ENCODE measurements at places on chromosomes 2 and 18.

GRCh38 chr2:212811036-212811805 is 272.6 kb upstream of the ERBB4 start:
- DNase-seq: no peak

DNA sequence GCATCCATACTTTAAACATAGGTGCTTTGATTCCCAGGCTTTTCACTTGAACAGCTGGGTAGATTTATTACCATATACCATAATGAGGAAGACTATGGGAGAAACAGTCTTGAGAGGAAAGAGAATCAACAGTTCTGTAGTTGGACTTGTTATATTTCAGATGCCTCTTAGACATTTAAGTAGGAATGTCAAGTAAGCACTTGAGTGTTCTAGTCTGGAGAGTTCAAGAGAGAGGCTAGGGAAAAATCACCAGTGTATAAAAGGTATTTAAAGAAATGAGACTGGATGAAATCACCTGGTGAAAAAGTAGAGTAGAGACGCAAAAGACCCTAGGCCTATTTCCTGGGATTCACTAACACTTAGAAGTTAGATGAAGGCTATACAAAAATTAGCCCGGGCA is 13.5 kb upstream of the CCNT2 start:
- no peak for DNase-seq

DNA sequence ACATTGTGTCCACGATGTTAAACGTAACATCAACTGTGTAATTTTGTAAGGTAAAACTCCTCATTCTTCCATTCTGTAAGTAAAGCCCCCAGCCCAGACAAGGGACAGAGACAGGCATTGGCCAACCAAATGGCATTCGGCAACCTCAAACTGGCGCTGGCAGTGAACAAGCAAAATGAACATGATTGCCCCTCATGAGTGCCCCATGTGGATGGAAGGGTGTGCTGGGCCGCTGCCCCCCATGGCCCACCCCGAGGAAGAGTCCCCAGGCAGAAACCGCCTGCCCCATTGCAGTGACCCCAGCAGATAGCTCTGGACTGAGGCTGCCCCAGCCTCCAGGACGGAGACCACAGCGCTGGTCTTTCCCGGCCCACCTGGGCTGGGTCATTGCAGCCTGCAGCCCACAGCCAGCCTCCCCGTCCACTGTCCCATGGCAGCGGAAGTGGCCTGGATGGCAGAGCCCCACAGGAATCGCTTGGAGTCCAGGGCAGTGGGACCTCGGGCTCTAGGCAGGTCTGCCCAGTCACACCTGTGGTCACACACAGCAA is 220.2 kb downstream of the HDAC4 start:
- DNase-seq: no peak

DNA sequence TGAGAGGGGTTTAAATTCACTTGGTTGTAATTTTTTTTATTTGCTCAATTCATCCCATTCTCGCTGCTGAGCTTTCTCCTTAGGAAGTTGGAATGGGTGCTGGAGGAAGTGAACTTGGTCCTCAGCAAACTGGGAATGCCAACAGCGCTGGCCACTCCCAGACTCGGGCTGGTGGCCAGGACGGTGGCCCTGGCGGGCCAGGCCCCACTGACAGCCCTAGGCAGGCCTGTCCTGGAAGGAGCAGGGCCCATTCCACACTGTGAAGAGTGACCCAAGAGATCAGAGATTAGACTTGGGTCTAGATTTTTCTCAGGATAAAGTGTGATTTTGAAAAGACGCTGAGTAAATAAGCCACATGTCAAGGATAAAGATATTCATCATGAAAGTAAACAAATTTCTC is 132.7 kb downstream of the HDAC4 start:
- DNase-seq: no peak

GRCh38 chr18:76274468-76275289 is 220.4 kb downstream of the ZNF516 start:
- DNase-seq: no peak

DNA sequence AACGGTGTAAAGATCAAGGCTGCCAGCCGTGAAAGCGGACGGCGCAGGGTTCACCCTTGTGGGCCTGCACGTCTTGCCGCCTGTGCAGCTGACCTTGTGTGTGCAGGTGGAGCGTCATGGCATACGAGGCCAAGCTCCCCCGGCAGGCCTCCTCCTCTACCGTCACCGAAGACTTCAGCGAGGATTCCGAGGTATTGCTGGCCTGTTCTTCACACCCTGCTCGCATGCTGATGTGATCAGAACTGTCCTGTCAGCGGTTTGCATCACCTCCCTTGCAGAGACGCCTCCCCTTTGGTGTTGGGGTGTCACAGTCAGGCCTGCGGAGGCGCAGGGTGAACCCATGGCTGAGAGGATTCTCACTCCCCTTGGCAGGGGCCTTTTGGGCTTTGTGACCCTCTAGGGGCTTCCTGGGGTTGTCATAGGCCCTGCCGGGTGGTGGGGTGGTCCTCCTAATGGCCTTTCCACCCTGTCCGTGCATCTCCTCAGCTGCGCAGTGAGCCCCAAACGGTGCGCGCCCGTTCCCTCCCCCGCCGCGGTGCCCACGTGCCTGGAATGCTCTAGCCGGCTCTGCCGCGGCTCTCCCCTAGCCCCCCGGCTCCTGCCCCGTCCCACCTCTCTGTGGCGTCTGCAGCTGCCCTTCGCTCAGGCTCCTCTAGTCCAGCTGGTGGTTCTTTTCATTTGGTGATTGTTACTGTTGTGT is 92.5 kb downstream of the DGKD start:
- DNase-seq: no peak

DNA sequence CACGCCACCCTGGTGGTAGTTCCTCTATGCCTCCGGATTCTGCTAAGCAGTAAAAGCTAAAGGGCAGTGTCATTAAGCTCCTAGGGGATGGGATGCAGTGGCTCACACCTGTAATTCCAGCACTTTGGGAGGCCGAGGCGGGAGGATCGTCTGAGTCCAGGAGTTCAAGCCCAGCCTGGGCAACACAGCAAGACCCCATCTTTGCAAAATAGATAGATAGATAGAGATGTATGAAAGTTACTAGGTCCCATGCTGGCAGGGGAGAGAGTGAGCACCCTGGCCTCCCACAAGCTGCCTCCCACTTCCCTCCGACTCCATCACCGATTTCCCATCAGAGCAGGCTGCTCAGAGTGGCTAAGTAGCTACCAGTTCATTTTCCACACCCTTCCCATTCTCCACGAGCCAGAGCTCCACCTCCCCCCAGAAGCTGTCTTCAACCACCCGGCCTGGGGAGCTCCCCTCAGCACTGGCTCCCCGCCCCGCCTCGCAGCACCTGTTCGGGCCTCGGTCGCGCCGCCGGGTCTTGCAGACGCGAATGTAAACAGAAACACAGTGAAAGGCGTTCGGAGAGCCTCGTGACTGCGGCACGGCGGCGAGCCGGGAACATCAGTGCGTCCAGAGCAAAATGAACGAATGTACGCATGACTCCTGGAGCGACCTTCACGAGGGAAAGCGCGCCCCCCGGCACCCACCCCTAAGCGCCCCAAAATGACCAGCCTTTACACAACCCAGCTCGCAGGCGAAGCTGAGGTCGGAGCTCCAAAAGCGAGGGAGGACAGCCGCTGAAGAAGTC is 598 bp upstream of the CEP68 start:
- no peak for DNase-seq

- DNase-seq: no peak
Measured at GRCh38 chr2:160214461-160215445, 14.7 kb upstream of the ITGB6 start.

DNA sequence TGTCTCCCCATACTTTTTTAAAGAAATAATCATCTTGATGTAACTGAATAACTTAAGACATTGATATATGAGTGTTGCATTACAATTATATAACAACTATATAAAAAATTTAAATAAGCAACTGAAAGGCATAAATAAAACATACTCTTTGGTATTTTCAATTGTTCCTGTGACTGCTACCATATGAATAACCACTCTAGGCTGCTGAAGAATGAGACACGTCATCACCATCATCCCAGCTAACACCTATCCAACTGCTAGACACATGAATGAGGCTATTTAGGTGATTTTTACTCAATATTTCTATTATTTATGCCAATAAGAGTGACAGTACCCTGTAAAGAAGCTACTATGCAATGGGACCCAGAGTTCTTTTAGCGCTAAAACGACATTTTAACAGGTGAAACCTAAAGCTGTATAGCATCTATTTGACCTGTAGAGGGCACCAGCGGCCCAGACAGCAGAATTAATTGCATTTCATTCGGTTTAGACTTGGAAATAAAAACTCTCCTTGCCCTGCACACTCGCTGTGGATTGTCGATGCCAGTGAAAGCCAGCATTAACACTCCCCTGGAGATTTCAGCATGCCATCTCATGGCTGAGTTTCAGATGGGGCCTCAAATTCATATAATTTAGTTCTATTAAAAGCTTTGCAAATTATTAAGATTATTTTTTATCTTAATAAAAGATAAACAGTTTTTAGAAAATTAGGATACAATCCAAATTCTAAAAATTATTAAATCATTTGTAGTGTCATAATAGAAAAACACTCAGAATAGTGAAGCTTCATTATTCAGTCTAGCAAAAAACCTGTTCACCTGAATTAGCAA is 89.4 kb upstream of the MAP2 start:
- DNase-seq: no peak

DNA sequence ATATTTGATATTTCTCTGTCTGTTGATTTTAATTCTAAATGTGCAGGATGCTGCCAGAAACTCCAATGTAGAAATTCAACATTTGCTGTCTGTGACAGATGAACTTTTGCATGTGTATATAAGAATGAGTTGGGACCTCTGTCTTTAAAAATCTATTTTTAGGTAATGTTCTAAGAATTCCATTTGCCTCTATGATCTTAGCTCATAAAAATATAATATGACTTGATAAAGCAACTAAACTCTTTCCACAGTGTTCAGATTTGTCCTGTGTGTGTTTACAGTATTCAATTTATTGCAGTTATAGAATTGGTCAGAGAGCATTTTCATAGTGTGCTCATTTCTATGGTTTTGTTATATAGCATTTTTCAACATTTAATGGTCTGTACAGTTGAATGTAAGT is 33.6 kb downstream of the RNMT start:
- DNase-seq: no peak

- DNase-seq: no peak
Measured at GRCh38 chr2:136310005-136310495, 192.1 kb upstream of the CXCR4 start.

GRCh38 chr2:58107803-58108710 is 61.5 kb downstream of the VRK2 start:
- DNase-seq: no peak

DNA sequence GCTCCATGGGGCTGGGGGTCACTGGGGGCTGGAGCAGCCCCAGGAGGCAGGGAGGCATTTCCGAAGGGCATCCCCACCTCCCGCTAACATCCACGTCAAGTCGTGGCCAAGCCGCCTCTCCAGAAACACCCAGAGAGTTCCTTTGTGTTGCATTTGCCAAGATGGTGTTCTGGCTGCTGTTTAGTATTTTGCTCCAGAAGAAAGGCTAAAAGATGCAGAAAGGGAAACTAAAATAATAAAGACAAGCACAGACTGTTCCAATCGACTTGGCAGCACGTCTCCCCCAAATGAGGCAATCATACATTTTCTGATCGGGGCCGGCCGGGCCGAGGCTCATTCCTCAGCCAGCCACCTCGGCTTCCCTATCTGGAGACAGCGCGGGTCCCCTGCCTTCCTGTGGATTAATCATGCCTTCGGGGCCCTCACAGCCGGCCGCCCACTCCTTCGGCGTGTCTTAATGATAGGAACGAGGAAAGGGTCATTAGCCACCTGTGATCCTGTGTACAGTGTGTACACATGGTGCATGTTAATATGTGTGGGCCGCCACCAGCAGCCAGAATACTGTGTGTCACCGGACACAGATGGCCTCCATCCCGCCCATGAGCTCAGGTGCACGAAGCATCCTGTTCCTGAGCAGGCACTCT is 169.2 kb downstream of the KLHL29 start:
- no peak for DNase-seq

DNA sequence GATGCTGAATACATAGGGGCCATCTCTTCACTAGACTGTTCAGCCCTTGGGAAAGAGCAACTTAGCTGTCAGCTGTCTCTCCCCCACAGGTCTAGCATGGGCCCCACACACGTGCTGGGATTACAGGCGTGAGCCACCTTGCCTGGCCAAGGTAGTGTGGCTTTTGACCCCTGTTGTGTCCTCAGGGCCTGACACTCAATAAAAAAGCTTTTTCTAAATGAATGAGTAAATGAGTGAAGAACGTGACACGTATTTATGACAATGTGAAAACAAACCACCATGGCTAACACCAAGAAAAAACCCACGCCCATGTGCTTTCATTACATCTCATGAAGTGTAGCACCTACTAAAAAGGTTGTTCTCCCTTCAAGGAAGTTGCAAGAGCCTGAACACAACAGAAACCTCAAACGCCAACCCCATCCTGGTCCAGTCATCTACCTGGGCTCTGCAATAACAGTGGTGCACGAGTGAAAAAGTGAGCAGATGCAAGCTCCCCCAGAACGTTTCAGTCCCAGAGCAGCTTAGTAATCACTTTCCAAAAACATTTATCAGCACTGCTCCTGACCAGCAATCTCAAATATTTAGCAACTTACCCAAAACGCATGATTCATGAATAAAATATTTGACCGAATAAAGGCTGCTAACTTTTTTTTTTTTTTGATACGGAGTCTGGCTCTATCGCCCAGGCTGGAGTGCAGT is 3.4 kb downstream of the WDFY1 start:
- no peak for DNase-seq

DNA sequence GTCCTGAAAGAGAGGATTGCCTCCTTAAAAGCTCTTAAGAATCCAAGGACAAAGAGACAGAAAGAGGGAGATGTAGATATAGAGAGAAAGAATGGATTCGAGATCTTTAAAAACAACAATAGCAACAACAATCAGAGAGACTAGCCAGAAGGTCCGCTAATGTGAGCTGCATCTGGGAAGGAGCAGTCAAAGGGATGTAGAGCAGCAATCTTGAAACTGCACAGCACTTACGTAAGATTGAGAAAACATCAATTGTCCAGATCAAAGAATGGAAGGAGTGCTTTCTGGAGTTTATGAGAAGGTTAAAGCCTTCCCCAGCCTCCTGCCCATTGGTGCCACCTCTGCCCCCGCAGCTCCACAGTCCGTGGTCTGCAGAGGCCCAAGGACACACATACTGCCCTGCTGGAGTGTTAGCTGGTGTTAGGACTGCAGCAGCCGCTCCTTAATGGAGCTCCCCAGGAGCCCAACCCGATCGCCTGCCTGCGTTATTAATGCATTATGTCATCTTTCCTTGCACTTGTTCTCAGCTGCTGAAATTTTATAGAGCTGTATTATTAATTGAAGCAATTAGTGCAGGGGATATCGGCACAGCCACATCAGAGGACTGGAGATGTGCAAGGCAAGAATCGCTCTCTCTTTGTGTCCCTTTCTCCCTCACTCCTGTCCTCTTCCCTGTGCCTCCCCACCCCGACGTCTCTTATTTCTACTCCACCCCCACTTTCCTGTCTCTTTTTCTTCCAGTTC is 94.2 kb upstream of the STPG4 start:
- no peak for DNase-seq

- no peak for DNase-seq
Measured at GRCh38 chr2:113918229-113918628, 28.3 kb downstream of the ACTR3 start.

- DNase-seq: no peak
Measured at GRCh38 chr2:50556934-50557575, 474.9 kb downstream of the NRXN1 start.

GRCh38 chr2:44955593-44956392 is 14.3 kb downstream of the SIX3 start:
- peak; percentile 80 for DNase-seq

- no peak for DNase-seq
Measured at GRCh38 chr2:38080346-38080745, 4.4 kb upstream of the CYP1B1 start.

All from naive thymus-derived CD4-positive, alpha-beta T cell (primary cell).